B cell (primary cell): ENCODE measurements at places on chromosomes 4 and X.

DNA sequence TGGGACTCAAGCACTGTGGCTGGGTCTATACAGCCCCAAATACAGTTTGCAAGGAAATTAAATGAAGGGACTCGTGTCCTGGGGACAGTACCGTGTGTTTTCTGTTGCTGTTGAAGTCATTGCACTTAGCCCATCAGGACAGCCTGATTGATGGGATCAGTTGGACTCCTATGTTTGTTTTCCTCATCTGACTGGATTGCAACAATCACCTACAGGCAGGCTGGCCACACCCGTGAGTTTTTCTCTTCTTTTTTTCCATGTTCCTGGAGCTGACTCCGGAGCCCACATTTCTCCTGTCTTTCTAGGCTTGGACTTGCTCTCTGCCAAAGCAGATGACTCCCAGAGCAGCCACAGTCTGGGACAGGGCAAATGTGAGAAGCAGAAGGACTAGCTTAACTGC lies 38.1 kb downstream of the RTL9 start:
- no peaks in the 10 kb centered on the region for H3K4me1 ChIP-seq
- H3K27me3 ChIP-seq, result no peaks in the 10 kb centered on the region
- no peak for DNase-seq
- H3K4me3 ChIP-seq, result no peak overlapping the region
- H3K36me3 ChIP-seq, result no peaks in the 10 kb centered on the region

DNA sequence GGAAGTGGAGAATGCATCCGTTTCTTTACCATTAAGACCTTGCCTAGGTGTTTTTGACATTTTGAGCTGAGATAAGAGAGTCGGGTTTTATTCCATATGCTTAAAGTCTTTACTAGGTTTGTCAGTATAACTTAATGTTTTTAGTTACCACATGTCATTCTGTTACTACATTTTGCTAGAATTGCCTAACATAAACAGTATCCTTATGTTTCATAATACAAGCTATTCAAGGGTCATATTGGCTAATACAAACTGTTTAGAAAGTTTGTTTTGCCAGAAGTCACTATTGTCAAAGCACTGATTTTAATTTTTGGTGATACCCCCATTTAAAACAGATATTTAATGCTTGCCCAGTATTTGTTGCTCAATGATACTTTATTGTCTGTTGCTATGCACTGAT lies 427.7 kb upstream of the MAGEB2 start:
- DNase-seq, result no peak
- H3K4me1 ChIP-seq, result no peaks in the 10 kb centered on the region
- H3K4me3 ChIP-seq, result no peak overlapping the region
- no peak overlapping the region for H3K27ac ChIP-seq
- no peaks in the 10 kb centered on the region for H3K36me3 ChIP-seq
- no peaks in the 10 kb centered on the region for H3K27me3 ChIP-seq

GRCh38 chr4:35151816-35152572 lies 1092.3 kb downstream of the ARAP2 start:
- no peak for DNase-seq
- no peak overlapping the region for H3K4me3 ChIP-seq
- H3K27me3 ChIP-seq, result no peaks in the 10 kb centered on the region
- no peaks in the 10 kb centered on the region for H3K4me1 ChIP-seq

- no peaks in the 10 kb centered on the region for H3K36me3 ChIP-seq
- H3K27ac ChIP-seq, result no peak overlapping the region
- no peak for DNase-seq
- no peaks in the 10 kb centered on the region for H3K27me3 ChIP-seq
- no peaks in the 10 kb centered on the region for H3K4me1 ChIP-seq
Observed at GRCh38 chr4:137200322-137200721, 332.0 kb downstream of the PCDH18 start.

DNA sequence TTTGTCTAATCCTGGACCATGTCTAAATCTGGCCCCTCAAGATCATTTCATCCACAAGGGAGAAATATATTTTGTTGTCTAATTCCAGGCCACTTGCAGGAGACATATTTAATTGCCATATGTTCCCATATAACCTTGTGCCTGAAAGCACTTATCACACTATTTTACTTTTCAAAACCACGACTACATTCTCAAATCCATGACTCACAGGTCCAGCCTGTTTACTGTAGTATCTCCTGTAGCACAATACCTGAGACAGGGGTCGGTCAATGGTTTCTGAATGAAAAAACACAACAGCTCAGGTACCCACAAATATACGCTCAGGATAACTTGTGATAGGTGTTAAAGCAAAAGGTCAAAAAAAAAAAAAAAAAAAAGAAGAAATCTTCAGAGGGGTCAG lies 60.9 kb downstream of the SEC24D start:
- no peaks in the 10 kb centered on the region for H3K36me3 ChIP-seq
- no peaks in the 10 kb centered on the region for H3K27me3 ChIP-seq
- no peaks in the 10 kb centered on the region for H3K4me1 ChIP-seq

DNA sequence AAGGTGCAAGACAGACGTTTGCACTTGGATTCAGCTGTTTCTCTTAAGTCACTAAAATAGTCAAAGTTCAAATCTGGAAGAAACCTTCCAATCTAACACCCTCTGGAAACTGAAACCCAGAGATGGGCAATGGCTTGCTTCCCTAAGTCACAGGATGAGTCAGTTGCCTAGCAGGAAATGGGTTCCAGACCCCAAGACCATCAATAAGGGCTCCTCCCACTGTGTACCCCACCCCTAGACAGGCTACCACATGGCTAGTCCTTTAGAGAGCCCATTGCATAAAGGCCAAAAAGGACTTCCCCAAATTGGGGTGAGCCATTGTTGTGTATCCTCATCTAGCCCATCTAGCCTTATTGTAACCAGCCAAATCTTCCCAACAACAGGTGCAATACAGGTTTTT lies 216.2 kb downstream of the HS6ST2 start:
- no peak overlapping the region for H3K27ac ChIP-seq
- no peaks in the 10 kb centered on the region for H3K27me3 ChIP-seq
- H3K4me1 ChIP-seq, result no peaks in the 10 kb centered on the region
- H3K36me3 ChIP-seq, result no peaks in the 10 kb centered on the region
- H3K4me3 ChIP-seq, result no peak overlapping the region
- no peak for DNase-seq
